ENCODE measurements at places on chromosomes 5 and 9.

DNA sequence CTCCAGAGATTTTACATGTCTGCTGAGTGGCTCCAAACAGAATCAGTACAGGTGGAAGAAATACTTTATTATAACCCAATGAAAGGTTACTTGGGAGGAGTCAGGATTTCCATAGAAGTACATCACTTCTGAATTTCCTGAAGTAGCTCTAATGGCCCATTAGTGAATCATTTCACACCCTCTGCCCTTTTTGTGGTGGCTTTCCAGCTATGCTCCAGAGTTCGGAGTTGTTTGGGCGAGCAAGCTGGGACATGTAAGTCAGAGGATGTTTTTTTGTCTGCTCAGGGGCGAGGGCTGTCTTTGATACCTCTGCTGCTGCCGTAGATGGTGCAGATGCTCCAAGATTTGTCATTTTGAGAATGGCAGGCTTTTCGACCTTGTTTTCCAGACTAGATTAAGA lies 226.1 kb downstream of the GOLPH3 start:
- no peak for DNase-seq

DNA sequence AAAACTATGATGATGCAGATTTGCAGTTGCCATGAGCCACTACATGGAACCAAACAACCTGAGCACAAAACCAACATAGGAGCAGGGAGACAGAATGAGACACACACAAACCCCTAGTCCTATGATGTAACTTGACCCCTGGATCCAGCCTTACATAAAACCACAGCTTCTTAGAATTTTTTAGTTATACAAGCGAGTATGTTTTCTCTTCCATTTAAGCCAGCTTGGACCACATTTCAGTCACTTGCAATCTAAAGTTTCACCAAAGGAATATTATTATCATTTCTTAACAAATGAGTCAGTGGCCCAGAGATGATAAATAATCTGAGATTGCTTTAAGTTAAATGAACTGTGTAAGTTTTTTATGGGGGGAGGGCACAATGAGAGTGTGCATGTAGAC lies 6.8 kb downstream of the SPOCK1 start:
- no peak for DNase-seq

- no peak for DNase-seq
Observed at GRCh38 chr5:69230181-69230580, 4.5 kb upstream of the CDK7 start.

DNA sequence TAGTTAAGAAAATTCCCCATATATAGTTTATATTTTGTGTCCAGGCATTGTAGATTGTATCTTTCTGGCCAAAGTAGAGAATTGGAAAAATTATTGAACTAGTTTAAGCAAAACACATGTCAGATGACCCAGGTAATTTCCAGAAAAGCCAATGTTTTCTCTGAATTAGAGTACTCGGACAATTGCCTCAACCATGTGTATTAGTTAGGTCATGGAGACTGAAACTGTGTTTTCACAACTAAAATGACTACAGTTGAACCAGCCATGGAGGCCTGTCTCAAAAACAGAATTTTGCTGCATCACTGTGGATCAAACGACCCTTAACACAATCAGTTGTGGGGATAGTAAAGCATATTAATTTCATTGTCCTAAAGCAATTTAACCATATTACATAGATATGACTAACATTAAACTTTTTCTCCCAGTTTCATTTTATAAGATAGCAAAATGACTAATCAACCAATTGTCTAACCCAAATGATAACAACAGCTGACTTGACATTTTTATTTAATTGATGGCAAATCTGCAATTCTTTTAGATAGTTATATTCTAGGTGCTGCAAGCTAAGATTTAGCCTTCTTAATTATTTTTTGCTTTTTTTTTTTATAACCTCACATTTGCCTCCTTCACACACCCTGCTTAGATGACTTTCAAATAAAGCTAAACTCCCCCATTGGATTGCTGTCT lies 39.2 kb upstream of the SPDL1 start:
- DNase-seq, result no peak

- no peak for DNase-seq
Observed at GRCh38 chr9:114286146-114286679, 36.7 kb upstream of the ORM1 start.

DNA sequence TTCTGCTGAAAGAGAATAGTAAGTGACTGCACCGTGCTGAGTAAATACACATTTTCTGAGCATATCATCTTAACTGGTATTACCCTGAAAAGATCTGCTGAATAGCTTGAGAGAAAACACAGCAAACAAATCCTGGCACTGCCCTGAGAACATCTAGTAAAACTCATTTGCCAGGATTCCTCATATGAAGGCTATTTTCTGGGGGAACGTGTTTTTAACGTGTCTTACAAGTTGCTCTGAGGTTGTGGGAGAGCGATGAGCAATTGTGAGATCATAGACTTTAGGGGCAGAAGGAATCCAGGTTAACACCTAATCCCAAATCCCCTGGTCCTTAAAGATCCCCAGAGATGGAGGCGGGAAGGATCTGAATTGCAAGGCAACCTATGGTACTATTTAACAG lies 331.9 kb upstream of the RFX3 start:
- no peak for DNase-seq

DNA sequence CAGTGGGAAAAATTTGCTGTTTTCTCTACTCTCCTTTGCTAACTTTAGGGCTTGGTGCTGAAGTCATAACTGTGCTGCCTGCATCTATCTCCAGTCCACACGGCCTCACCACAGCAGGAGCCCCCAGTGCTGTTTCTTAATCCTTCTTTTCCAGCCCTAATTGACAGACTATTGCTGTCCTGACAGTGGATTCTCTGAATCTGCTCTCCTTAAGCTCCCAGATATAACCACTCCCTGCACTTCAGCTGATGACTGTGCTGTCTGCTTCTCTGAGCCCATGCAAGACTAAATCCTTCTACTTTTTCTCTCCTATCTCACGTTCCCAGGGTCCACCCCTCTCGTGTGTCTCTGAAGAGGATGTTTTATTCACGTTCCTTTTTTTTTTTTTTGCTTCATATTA lies 19.7 kb upstream of the GRIA1 start:
- DNase-seq, result no peak

GRCh38 chr9:14096258-14096922 lies 217.6 kb downstream of the NFIB start:
- DNase-seq, result no peak

- no peak for DNase-seq
Observed at GRCh38 chr5:38757451-38758245, 88.2 kb upstream of the OSMR start.

- DNase-seq, result no peak
Observed at GRCh38 chr5:15577132-15577531, 77.2 kb downstream of the FBXL7 start.

GRCh38 chr5:36623832-36624231 lies 17.4 kb downstream of the SLC1A3 start:
- DNase-seq, result no peak

GRCh38 chr9:87112656-87113055 lies 165.3 kb upstream of the GAS1 start:
- no peak for DNase-seq

DNA sequence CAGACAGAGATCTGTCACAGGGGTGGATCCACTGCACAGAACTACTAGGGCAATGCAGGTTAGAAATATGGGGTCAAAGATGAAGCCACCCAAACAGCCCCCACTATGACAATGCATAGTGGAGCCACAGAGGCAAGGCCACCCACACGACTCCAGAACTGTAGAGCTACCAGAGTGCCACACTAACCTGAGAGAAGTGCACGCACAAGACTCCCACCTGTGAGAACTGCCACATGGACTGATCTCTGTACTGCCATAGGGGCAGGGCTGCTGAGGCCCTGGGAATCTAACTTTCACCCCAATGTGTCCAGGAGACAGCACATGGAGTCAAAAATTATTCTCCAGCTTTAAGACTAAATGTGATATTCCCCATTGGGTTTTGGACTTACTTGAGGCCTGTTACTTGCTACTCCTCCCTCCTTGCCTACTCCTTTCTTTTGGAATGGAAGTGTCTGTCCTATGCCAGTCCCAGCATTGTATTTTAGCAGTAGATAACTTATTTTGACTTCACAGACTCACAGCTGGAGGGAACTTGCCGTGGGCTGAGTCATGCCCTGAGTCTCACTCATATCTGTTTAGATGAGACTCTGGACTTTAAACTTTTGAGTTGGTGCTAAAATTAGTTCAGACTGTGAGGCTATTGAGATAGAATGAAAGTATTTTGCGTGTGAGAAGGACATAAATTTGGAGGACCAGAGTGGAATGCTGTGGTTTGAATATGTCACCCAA lies 853.3 kb downstream of the MAT2B start:
- DNase-seq, result peak; percentile 10

DNA sequence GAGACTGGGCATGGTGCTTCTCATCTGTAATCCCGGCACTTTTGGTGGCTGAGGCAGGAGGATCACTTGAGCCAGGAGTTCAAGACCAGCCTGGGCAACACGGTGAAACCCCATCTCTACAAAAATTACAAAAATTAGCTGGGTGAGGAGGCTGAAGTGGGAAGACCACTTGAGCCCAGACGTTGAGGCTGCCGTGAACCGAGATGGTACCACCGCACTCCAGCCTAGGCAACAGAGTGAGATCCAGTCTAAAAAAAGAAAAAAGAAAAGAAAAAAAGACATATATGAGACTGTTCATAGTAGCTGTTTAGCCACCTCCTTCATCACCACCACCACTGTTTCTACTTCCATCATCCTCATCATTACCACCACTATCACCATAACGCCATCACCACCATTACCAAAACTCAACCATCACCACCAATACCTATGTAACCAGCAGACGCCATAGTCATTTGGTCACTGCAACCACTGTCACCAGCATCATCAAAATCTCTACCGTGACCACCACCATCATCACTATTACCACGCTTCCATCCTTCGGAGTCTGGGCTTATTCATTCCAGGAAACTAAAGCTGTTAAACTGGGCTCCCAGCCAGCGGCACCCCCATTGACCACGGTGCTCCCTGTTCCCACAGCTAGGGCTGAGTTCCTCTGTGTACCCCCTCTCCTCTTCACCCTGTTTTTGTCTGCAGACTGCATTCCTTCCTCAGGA lies 8.4 kb upstream of the KIF12 start:
- DNase-seq, result no peak

DNA sequence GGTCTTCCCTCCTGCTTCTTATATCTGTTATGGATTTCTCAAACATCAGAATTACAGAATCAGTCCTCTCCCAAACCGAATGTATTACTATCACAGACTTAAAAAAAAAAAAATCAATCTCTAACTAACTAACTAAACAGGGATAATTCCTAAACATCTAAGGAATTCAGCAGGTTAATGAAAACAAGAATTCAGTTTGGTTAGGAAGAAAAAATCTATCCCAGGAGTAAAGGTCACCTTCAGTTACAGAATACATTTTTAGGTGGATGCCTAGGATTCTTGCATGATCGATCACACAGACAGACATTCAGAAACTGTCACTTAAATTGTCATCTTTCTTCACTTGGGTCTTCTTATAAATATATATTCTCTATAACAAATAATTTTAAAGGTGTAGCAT lies 11.5 kb downstream of the PTAR1 start:
- no peak for DNase-seq

- DNase-seq, result no peak
Observed at GRCh38 chr5:865168-865521, 14.4 kb upstream of the ZDHHC11 start.

DNA sequence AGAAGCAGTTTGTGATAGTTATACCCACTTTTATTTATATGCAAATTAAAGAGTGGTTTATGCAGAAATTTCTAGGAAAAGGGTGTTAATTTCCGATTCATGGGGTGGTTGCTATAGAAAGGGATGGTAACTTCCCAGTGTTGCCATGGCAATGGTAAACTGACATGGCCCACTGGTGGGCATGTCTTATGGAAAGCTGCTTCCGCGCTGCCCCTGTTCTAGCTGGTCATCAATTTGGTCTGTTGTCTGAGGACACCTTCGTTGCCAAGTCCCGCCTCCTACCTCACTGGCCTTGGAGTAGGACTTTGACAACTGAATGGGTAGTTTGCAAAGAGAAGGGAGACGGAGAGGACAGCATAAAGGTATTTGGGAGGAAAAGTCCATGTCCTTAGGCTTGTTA lies 74.0 kb upstream of the SMIM23 start:
- no peak for DNase-seq

GRCh38 chr5:143201589-143201988 lies 201.9 kb downstream of the NR3C1 start:
- no peak for DNase-seq

DNA sequence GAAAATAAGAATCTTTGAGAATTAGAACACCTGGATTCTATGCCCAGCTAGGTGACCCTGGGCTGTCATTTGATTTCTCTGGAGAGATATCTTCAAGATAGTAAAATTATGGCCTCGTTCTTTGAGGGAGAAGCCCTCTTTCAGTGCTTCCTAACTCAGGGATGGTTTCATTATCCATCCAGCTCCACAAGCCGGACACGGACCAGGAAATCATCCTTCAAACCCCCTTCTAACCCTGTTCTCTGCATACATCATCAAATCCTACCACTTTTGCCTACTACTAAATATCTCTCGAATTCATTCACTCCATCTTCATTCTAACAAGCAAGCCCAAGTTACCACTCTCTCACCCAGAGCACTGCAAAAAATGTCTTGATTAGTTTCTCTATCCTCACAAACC lies 57.2 kb downstream of the MAPKAP1 start:
- DNase-seq, result no peak

- DNase-seq, result no peak
Observed at GRCh38 chr5:146388386-146388785, 49.7 kb downstream of the POU4F3 start.

DNA sequence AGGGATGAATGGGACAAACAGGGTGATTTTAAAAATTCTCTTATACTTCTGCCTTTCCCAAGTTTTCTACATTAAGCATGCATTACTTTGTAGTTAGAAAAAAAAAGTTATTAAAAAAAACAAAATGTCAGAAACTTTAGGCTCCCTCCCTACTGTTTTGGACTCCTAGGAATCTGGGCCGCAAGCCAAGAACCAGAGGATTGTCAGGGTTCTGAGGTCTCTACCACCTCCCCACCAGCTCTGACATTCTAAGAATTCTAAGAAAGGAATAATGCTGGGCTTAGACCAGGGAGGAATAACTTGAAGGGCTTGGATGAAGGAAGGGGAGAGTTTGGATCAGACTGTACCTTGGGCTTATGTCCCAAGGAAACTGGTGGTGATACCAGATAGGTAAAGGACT lies 1.1 kb upstream of the ARHGEF39 start:
- DNase-seq, result no peak

GRCh38 chr5:138711811-138712210 lies 41.4 kb upstream of the CTNNA1 start:
- DNase-seq, result no peak

DNA sequence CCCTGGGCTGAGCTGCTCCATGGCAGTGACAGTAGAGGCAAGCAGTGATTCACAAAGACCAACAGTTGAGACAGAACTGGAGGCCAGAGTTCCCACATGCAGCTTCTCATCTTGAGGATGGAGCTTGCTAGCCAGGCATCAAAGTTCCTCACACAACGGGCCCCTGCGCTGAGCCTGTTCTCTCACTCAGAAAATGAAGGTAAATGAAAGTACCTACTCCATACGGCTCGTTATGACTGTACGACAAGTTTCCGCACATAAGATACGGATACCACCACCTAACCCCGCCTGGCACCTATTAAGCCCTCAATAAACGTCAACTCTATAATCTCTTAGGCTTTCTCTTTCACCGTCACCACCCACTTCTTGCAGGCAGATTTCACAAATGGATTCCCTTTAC lies 12.9 kb downstream of the NOL6 start:
- no peak for DNase-seq

All from MM.1S (cell line).